ENCODE measurements at places on chromosomes 1 and 21.

GRCh38 chr1:201552941-201553351 lies 14.0 kb downstream of the NAV1 start:
- DNase-seq, result no peak

DNA sequence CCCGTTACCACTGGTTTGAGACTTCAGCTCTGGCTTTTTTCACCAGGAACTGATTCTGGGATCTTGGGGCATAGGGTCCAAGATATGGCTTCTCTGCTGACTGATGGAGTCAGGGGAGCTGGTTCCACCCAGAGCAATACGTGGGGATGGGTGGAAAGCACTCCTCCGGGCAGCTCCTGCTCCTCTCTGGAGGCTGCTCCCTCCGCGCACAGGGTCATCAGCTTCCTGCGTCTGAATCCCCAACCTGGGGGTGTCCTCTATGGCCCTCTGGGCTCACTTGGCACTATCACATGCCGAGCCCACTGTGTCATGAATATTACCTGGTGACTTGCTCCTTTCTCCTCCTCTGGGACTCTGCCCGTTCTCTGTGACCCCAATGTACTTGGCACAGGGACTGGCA lies 405.4 kb upstream of the VAMP3 start:
- DNase-seq, result no peak

DNA sequence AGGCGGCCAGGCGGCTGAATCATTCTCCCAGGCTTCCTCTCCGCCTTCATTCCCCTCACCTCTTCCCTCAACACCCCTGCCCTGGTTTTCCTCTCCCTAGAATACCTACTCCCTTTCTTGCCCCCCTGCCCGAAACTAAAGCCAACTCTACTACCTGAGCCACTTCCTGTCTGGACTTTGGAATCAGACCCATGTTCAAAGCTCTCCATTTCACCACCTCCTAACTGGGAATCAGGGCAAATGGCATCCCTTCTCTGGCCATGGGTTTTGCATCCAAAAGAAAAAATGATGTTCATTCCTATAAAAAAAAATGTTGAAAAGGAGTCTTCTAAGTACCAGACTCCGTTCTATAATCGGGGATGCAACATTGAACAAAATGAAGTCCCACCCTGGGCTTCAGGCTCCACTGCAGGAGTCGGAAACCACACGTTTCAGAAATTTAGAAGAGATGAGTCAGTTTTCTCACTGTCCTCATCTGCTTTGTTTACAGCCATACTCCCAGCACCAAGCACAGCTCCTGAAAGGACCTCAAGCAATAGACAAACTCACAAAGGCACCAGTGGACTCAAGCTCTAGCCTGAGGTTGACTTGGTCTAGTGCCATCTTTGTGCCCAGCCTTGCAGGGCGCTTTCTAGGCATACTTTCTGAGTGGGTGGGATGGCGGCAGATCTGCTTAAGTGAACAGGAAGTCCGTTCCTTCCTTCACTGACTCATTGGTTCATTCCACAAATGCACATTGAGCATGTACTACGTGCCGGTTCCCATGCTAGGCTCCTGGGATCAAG lies 176.2 kb downstream of the IGSF21 start:
- no peak for DNase-seq

DNA sequence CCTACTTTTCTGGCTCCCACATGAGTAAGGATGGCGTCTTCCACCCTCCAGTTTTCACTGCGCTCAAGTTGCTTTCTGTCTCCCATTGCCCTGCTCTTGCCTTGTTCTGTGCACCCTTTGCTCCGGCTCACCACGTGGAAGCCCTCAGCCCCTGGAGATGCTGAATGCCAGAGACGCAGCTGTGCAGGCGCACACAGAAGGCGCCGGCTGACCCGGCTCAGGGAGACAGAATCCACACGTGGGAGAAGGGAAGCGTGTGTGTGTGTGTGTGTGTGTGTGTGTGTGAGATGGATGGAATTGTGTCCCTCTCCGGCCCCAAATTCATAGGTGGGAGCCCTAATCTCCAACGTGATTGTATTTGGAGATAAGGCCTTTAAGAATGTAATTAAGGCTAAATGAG lies 118.2 kb upstream of the ERRFI1 start:
- DNase-seq, result no peak

GRCh38 chr1:44412601-44413000 lies 7.5 kb downstream of the RNF220 start:
- no peak for DNase-seq

GRCh38 chr1:3653286-3653618 lies 936 bp downstream of the TP73 start:
- DNase-seq, result no peak

GRCh38 chr1:210700511-210700910 lies 371.8 kb downstream of the HHAT start:
- no peak for DNase-seq

- DNase-seq, result no peak
Measured at GRCh38 chr21:35619184-35619583, 441.1 kb downstream of the SETD4 start.

DNA sequence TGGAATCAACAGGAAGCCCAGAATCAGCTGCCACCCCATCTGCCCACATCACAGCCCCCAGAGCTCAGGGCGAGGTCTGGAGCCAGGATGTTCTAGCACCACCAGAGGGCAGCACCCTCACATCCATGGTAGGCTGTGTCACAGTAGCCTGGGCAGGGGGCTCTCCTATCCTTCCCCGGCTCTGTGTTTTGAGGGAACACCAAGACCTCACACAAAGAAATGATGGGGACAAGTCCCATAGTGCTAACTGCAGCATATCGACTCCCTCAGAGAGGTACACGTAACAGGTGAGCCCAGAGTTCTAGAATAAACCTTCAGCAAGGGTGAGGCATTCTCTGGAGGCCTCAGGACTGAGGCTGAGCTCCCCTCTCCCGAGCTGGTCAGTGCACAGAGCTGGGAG lies 2.3 kb upstream of the KCNC4 start:
- DNase-seq, result peak; percentile 63

DNA sequence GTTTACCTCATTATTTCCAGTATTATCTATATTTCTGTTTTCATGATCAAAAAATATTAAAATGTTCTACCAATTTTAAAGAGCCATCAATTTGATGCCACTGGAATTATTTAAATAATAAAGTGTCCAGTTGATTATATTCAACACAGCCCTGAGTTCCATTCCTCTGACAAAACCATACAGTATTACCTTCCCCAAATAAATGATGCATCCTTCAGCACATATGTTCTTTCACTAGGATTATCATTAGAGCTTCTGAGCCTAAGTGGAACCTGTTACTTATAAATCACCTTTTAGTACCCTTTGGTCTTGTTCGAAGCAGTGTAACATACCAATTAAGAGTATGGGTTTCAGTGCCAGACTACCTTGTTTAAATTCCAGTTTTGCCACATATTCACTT lies 17.3 kb upstream of the PLEKHO1 start:
- DNase-seq, result no peak

GRCh38 chr1:200464784-200465400 lies 55.1 kb upstream of the ZNF281 start:
- no peak for DNase-seq

GRCh38 chr1:151816548-151817352 lies 11.5 kb upstream of the LINGO4 start:
- DNase-seq, result no peak

GRCh38 chr1:51518586-51519047 lies 449 bp downstream of the EPS15 start:
- DNase-seq, result peak; percentile 30

- DNase-seq, result no peak
Measured at GRCh38 chr1:247747616-247748015, 325 bp downstream of the OR14A2 start.

DNA sequence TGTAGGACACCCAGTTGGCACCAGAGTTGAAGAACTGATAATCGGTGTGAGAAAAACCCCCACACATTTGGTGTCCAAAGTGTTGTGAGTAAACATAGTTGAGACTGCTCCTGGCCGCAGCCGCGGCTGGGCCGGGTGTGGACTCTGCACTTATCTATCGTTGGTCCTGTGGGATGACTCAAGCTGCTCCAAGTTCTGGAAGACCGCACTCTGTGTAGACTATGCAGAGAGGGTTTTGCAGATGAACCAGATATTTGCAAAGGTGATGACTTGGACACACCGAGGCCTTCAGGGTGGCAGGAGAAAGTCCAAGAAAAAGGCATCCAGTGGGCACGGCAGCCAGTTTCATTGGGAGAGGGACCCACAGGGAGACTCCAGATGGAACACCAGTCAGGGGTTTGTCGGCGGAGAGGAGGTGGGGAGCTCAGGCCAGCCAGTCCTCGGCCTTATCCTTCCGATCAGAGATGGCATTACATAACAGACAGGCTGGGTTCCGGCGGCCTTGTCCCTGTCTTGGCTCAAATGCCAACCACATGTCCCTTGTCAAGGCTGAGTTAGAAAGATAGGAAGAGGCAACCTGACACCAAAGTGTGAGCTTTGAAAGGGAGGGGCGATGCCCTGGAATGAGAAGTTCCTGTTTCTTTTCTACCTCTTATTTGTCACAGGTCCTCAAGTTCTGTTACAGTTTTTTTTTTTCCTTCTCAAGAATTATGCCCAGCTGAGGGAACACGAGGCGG lies 21.1 kb downstream of the C2CD2 start:
- no peak for DNase-seq

DNA sequence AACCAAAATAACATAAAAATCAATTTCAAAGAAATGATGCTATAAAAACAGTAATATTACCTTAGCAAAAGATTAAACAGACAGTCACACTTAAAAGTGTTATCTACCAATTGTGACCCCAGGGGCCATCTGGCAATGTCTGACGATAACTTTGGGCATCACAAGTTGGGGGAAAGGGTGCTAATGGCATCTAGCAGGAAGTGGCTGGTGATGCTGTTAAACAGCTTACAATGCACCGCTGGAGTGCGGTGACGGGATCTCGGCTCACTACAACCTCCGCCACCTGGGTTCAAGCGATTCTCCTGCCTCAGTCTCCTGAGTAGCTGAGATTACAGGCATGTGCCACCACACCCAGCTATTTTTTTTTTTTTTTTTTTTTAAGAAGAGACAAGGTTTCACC lies 27.6 kb downstream of the NUP133 start:
- DNase-seq, result no peak

- no peak for DNase-seq
Measured at GRCh38 chr1:224789311-224789710, 140.2 kb upstream of the DNAH14 start.

GRCh38 chr1:119141020-119141424 lies 569 bp upstream of the WARS2 start:
- peak; percentile 9 for DNase-seq

DNA sequence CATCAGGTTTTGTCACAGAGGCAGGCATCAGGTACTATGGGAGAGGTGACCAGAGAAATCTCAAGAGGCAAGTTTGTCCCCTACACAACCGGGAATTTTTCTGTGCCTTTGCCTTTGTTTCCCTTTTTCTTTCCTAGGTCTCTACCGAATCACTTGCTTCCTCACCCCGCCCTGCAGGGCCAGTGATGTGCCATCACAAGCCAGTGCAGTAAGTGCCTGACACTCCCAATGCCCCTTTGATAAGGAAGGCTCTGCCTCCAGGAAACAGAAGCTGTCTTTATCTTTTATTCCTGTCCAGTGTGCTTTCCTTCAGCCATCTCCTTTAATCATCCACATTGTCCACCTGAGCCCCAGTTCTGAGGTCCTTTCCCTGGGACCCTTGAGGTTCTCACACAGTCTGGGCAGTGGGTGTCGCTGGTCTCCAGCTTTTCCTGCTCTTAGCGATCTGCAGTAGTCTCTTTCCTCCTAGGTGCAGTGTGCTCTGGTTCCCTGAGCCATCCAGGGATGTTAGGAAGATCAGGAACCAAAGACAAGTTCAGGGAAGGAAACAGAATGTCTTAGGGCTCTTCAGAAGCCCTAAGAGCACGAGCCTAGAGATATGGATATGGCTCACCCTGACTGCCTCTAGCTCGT lies 36.6 kb downstream of the GJA5 start:
- DNase-seq, result no peak

DNA sequence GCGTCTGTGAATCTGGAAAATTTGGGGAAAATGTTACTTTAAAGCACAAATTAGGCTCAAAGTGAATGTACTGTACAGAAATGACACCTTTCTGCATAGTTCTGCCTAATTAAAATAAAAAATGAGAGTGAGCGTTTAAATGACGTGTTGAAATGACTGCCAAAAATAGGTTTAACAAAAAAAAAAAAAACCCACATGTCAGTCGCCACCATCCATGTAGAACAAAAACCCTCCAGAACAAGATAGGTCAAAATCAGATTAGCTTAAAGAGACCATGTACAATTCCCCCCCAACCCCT lies 745 bp downstream of the PARP1 start:
- no peak for DNase-seq

DNA sequence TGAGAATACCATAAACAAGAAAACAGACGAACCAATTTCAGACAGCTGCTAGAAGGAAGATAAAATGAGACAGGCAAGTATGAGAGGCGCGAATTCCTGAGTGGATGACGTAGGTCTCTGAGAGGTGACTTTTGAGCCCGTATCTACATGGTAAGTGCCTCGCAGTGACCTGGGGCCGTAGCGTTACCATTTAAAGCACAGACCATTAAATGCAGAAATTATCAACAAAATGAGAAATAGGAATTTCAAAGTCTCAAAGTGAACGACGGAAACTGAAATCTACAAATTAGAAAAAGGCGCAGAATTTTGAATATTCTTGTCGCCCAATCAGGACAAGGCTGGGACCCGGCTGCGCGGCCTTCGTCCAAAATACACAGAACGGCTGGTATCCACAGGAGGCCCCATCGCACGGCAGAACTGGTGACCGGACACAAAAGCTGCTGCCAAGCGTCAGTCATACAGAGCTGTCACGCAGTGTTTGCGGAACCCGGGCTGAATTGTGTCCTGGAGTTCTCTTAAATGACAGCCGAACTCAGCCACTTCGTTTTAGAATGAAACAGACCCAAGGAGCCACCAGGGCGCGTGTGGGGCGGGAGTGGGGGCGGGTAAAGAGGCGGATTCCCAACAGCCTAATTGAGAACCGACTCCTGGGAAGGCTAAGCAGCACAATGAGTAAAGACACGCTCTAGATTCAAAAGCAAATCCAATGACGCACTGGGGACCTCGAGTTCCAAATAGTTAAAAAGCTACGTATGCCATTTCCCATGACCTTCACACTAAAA lies 13.8 kb upstream of the BOLA1 start:
- DNase-seq, result peak; percentile 37

- DNase-seq, result no peak
Measured at GRCh38 chr1:10686404-10687040, 109.9 kb downstream of the CASZ1 start.

DNA sequence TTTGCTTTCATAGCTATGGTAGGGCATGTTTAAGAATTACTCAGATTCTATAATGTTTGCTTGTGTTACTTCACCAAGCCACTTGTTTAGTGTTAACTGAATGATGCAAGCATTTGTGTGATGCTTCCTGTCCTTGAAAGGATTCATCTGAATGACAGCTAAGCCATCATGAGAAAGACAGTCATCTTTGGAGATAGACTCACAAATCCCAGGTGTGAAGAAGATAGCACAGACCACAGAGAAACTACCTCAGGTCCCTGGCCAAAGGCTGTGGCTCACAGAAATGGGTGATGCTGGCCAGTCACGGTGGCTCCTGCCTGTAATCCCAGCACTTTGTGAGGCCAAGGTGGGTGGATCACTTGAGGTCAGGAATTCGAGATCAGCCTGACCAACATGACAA lies 321.4 kb downstream of the DPYD start:
- no peak for DNase-seq

GRCh38 chr1:115727706-115728249 lies 40.7 kb downstream of the CASQ2 start:
- no peak for DNase-seq

All from activated T-helper 1 cell treated with Interleukin-2 at 50 U/mL for 16 hours (primary cell).